Right cardiac atrium (tissue), 5 donors: ENCODE measurements at places on chromosomes 11 and 22. TPM values are rescaled to one million over a fixed set of nuclear protein-coding genes. Genes with fewer than 3 reads are reported as not detected.

The DRD4 gene
- 0.26 TPM for total RNA-seq

The OR5W2 gene
- total RNA-seq, result not detected

The GSTT2 gene
- not detected for total RNA-seq

The PKP3 gene
- 0.86 TPM for total RNA-seq

The KCNQ1 gene
- 46.8 TPM for total RNA-seq

The SLC22A6 gene
- total RNA-seq, result not detected

The CBLIF gene
- not detected for total RNA-seq

DNA sequence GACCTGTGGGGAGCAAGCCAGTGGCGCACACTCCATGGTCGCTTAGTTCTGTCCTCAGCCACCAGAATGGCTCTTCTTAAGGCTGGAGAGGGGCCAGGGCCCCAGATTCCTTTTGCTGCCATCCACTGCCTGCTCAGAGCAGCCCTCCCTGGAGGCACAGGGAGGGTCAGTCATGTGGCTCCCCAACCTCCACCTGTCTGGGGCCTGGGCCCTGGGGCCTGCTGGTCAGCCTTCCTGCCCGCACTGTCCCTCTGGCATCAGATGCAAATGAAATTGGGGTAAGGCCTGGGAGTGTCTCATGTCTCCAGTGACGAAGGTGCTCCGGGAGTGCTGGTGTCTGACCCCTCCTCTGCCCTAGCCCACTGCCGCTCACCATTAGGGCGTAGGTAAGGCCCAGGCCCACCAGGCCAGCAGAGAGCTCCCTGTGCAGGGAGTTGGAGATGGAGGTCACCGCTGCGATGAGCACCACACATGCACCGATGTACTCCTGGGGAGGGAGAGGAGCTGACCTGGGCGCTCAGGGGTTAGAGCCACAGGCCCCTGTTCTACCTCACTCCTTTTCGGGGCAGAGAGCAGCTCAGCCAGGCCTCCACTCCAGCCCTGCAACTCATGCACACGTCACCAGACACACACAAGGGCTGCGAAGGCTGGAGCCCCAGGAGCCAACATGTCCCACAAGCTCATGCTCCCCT lies 9.0 kb upstream of the KCNJ11 start:
- no peak for DNase-seq

GRCh38 chr11:73446766-73447165 lies 70.6 kb downstream of the RELT start:
- DNase-seq, result no peak

DNA sequence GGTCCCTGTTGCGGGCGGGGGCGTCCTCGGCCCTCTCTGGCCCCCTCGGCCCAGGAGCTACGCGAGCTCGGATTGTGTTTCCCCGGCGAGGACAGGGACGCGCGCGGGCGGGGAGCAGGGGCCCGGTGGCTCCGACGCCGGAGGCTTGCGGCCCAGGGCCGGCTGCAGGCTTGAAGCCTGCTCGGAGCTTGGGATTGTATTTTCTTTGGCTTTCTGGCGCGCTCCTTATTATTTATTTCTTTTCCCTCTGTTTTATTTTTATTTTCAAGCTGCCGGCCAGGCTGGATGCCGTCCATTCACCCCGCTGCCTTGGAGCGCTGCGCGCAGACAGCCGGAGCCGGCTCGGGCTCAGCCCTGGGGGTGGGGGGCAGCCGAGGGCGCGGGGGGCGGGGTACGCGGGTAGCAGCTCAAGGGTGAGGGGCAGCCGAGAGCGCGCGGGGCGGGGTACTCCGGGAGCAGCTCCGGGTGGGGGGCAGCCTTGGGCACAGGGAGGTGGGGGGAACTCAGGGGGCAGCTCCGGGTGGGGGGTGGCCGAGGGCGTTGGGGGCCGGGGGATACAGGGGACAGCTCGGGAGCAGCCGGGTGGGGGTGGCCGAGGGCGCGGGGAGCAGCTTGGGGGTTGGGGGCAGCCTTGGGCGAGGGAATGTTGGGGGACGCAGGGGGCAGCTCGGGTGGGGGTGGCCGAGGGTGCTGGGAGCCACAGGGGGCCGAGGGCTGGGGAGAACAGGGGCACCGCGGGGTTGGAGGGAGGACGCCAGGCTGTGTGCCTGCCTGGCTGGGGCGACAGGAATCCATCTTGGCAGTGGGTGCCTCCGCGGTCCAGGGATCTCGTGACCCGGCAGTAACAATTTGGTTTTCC lies 42.7 kb downstream of the KCNJ1 start:
- no peak for DNase-seq

DNA sequence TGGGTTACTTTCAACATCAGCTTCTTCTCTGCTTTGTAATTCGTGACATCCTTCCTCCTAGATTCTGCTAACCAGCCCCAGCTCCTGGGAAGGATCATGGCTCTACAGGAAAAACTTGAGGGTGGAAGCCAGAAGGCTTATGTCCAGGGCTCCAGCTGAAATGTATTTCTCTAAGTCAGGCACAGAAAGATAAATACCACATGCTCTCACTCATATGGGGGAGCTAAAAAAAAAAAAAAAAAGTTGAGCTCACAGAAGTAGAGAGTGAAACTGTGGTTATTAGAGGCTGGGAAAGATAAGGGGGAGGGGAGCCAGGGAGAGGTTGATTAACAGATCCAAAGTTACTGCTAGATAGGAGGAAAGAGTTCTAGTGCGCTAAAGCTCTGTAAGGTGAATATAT lies 74.9 kb downstream of the DSCAML1 start:
- DNase-seq, result no peak

DNA sequence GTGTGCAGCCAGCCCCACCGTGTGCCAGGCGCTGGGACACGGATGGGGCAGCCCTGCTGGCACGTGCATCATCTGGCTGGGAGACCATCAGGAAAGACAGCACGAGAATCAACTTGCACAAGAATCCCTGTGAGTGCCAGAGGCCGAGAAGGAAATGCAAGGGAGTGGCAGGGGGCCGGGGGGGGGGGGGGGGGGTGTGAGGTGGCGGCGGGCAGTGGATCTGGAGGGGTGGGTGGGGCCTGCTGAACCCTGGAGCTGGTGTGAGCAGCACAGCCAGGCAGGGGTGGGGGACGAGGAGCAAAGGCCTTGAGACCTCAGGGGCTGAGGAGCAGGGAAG lies 14.0 kb upstream of the FLRT1 start:
- DNase-seq, result no peak

DNA sequence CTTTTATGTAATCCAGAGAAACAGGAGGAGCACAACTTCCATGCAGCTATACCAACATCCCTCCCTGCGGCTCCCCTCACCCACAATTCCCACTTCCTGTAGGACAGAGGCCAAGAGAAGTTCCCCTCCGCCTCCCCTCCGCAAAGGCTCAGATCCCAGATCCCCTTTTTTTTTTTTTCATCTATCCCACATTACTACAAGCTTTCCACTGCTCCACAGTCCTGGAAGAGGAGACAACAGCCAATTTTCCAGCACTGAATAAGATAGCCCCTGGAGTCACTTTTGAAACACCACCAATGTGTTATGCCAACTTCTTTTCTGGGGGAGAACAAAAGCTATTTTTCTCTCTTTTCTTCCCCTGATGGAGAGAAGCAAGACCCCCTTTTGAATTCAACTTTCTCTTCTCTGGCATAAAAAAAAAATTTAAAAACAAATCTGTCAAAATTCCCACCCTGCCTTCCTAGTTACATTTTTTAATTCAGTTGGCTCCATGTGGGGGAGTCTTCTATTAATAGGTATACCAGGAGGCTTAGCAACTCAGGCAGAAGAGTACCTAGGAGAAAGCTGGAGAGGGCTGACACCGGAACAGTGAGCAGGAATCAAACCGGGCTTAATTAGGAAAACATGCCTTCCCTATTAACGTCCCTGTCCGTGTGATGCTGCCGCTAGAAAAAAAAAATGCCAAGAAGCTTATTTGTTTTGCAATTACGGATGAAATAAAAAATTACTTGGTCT lies 543.4 kb downstream of the BUD13 start:
- no peak for DNase-seq

- no peak for DNase-seq
Observed at GRCh38 chr11:17067417-17067816, 10.1 kb downstream of the RPS13 start.

- DNase-seq, result peak; percentile 19
Observed at GRCh38 chr11:48900131-48900800, 83.4 kb downstream of the TRIM51G start.

GRCh38 chr22:27420817-27421361 lies 380.7 kb downstream of the MN1 start:
- DNase-seq, result peak; percentile 92

DNA sequence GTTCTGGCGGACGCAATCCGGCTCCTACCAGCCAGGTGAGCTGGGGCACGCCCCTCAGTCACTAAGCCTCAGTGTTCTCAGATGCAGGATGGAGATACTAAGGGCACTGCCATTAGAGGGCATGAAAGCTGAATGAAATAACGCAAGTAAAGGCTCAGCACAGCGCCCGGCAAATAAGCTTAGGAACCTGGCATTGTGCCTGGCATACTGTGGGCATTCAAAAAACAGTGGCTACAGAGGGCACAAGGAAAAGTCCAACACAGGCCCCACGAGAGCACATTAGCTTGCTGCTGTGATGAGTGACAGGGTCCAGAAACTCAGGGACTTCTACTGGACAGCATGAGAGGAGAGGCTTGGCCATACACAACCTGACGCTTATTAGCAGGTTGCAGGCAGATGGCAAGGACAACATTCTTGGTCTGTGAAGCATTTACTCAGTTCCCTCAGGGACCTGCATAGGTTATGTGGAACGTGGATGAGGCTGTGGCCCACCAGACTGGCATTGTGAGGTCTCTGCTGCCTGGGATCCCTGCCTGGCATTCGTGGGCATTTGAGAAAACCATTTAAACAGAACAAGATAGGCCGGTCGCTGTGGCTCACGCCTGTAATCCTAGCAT lies 12.2 kb downstream of the TXN2 start:
- DNase-seq, result no peak

- DNase-seq, result no peak
Observed at GRCh38 chr11:130729678-130730300, 186.5 kb downstream of the SNX19 start.

- no peak for DNase-seq
Observed at GRCh38 chr11:8094656-8095055, 13.6 kb downstream of the TUB start.

DNA sequence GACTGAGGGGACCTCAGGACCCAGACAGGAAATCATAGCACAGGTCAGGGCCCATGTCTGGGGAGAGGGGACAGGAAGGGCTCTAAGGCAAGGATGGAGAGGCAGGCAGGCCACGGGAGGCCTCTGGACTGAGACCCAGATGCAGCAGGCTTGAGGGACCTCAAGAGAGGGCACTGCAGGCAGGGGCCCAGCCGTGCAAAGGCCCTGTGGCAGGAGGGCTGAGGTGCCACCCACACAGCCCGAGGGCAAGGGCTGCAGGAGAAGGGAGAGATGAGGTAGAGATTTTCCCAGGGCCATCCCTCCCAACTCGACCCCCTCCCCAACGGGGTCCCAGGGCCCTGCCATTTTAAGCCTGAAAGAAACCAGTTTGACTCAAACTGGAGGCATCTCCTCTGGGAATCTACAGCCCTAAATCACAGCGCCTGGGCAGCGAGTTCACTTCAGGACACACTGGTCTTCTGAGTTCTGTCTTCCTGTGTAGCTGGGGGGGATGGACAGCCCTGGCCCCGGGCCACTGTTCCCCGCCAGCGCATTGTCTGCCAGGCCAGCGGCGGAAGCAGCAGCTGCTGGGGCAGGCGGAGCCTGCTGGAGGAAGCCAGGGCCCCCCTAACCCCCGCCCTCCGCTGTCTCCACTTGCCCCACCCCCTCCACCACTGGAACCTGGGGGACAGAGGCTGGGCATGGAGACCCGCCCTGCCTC lies 20.3 kb upstream of the WNT7B start:
- DNase-seq, result peak; percentile 93

- no peak for DNase-seq
Observed at GRCh38 chr22:48703265-48703941, 1124.3 kb downstream of the BRD1 start.

DNA sequence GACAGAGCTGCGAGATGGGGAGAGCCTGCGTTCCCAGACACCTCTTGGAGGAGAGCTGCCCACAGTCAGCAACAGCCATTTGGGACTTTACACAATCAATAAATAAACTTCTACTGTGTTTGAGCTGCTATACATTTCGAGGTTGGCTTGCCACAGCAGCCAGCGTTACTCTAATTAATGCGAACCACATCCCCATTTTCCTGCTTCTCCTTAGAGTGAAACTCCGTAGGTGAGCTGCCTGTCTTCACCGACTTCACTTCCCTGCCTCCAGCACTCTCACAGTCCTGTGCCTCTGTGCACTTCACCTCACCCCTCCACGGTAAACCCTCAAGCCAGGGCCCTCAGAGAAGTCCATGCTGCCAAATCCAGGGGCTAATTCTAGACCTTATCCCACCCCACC lies 5.9 kb upstream of the SLC22A12 start:
- no peak for DNase-seq

DNA sequence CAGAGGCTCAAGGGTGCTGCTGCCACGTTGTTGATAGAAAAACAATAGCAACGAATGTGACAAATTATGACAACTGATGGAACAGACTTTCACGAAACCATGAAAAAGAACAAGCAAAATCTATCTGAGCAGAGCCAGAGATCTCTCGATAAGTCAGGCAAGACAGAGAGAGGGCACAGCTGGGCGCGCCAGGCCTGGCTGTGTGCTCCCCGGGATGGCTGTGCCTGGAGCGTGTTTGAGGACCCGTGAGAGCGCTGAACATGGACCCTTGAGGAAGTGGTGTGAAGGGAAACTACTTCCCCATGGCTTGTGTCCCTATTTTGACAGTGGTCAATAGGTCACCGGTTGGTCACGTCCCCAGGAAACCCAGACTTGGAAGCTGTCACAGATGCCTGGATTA lies 83.1 kb upstream of the FGF3 start:
- no peak for DNase-seq

GRCh38 chr11:77457340-77457739 lies 16.6 kb downstream of the PAK1 start:
- no peak for DNase-seq

- DNase-seq, result peak; percentile 49
Observed at GRCh38 chr11:44270403-44271273, 39.3 kb downstream of the ALX4 start.

GRCh38 chr22:45617948-45618347 lies 53.7 kb upstream of the ATXN10 start:
- no peak for DNase-seq

DNA sequence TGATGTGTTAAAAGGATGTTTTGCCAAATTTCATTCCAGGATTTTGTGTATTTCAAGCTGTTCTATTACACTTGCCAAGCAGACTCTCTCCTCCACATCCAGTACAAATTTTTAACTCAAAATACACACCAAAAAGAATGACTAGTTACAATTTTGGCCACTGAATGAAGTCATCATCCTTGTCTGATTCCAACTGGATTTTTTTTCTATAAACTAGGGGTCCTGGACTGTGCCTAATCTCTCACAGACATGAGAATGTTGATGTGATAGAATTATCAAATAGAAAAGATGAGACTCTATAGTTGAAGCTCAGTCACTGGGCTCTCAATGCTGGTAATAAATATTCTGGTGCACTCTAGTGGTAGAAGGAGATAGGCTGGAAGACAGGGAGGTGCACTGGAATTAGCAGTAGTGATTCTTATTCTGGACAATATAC lies 85.8 kb downstream of the FANCF start:
- no peak for DNase-seq

GRCh38 chr11:117191680-117192400 lies 7.3 kb upstream of the TAGLN start:
- peak; percentile 47 for DNase-seq
